Left lung (tissue), 14 donors: ENCODE measurements at places on chromosomes 5 and 9.

- DNase-seq = no peak
These were observed 139.8 kb downstream of the ELAVL2 start for GRCh38 chr9:23686257-23686656.

DNA sequence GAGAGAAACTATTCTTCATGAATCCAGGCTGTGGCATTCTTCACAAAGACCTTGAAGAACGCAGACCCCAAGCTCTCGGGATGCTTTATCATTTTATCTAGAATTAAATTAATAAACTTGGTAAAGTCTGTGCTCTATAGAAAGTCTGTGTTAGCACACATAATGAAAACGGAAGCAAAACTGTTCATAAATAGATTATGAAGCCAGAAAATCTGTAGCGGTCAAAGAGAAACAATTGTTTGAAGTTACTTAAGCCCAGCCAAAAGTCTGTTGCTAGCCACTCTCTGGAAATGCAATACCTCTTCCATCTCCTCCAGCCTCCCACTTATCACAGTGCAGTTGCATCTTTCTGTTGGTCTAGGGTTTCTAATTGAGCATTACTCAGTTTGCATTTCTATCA lies 375.9 kb downstream of the KIF4B start:
- DNase-seq = no peak

DNA sequence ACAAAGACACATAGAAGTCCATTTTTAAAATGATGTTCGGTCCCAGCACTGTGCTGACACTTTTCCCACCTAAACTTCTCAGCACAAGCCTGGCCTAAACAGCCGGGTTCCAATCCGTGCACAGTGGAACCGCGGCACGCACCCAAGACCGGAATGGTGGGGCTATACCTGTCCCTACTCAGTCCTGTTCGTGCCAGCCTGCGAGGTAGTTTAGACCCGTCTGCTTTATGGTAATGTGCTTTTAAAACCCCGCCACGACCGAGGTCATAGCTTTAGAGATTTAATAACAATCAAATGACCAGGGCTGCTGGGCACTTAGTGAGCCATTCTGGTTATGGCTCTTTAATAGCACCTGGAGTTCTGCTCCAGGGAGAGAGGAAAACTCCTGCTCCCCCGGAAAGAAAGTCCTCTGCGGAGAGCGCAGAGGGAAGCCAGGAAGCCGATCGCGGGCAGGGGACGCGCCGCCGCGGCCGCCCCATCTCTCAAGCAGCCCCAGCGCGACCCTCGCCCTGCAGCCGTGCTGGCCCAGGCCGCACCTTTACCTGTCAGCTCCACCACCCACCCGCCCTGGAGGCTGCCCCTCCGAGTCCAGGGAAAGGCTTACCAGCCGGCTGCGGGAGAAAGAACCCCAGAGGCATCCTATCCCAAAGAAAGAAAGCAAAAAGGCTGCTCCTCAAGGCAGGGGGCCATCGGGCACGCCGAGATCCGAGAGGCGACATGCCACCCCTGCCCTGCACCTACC lies 511 bp downstream of the ARL15 start:
- peak; percentile 47 for DNase-seq

GRCh38 chr9:107513464-107514100 lies 24.0 kb upstream of the KLF4 start:
- DNase-seq = no peak

DNA sequence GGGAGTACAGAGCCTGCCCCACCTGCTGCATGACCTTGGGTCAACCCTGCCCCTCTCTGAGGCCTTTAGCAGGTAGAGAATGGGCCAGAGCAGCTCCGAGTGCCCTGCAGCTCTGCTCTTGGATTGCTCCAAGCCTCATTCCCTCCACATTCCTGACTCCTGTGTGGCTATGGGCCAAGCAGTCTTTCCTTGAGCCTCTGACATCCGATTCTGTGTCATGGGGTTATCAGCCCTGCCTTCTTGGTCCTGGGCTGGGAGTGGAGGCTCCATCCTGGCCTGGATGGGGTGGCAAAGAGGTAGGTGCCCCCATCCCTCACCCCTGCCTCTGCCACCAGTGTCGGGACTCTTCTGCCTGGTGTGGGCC lies 13.7 kb downstream of the FPGS start:
- no peak for DNase-seq

DNA sequence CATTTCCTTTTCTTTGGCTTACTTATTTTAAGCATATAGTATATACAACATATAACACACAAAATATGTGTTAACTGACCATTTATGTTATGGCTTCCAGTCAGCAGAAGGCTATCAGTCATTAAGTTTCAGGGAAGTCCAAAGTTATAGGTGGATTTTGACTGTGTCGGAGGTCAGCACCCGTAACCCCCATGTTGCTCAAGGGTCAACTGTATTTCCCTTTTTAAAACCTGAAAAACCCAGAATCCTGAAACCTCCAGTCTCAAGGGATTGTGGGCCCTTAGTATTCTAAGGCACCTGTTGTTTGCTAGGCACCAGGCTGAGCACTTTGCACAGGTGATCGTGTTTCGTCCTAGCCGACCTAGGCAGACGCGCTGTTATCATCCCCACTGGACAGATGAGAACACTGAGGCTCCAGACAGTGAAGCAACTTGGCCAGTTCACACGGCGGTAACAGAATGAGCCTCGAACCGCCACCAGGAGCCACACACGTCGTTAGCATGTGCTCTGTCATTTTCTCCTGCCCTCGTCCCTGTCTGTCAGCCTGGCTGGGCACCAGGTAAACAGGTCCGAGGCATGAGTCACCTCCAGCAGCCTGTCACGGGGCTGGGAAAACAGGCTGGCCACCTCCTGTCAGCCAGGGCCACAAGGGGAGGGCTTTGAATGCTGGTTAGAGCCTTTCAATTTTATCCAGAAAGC lies 39.9 kb downstream of the DUSP1 start:
- no peak for DNase-seq

- no peak for DNase-seq
These were observed 23.3 kb upstream of the SMIM32 start for GRCh38 chr5:136216230-136216629.

DNA sequence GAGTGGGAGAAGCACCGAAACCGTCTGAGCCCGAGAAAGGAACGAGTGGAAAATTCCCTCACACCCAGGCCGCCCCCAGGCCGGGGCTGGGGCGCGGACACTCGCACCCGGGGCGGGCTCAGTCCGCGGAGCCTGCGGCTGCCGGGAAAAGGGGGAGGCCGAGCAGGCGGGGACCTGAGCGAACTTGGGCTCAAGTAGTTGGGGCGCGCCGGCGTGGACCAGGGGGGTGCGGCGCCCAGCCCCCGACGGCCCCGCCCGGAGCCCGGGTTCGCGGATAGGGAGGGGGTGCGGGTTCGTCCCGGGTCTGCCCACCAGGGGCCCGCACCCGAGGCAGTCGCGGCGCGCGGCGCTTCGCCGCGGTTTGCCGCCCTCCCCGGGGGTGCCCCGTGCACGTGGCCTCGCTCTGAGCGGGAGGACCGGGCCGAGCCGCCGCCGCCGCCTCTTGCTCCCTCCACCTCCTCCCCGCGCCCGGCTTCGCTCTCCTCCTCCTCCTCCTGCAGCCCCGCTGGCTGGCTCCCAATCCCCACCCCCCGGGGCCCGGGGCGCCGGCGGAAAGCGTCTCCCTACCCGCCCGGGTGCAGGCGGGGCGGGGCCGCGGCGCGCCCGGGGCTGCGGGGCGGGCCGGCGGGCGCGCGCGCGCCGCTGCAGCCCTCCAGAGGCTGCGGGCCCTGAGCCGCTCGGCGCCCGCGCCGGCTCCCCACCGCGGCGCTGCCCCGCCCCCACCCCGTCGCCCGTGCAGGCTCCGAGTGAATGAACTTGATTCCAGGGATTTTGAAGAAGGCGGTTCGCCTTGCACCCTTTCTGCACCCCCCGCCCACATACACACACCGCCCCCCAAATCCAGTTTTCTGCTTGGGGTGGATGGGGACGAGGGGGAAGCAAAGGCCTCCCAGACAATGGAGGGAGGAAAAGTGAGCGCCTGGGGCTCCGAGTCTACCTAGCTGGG lies 1.3 kb upstream of the NFIB start:
- DNase-seq = peak; percentile 95
